Left ventricle myocardium inferior (tissue), 1 donor: ENCODE measurements at places on chromosomes 2 and 18.

DNA sequence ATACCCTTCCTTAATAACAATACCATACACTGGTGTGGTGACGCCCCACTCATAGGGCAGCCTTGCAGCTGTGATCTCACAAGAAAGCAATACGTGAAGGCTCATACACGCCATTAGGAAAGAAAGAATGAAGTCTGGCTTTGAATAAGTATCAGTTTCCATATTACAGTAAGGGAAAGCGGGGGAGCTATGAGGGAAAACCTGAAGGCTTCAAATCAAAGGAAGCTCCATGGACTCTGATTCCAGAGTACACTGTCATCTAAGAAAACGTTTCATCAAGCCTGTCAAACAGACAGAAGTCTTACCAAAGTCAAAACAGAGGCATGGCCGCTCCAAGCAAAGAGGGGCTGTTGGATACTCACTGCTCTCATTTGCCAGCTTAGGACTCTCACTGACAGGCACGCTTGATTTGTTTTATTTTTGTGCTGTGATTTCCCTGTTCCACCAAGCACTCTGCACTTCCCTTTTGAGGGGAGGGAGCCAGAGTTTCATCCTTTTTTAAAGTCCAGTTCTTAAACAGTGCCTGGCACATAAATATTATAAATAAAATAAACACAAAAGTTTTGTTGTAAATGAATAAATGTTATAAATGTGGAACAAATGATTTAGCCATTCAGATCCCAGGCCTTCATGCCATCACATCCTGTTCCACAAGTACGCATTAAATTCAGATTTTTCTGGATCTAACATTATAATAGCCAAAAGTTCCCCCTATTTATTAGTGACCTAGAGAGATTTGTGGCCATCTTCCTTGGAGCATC, 221.2 kb downstream of the PIEZO2 start:
- no peak for DNase-seq

- DNase-seq: no peak
Measured at GRCh38 chr18:63951302-63951705, 2.2 kb downstream of the HMSD start.

DNA sequence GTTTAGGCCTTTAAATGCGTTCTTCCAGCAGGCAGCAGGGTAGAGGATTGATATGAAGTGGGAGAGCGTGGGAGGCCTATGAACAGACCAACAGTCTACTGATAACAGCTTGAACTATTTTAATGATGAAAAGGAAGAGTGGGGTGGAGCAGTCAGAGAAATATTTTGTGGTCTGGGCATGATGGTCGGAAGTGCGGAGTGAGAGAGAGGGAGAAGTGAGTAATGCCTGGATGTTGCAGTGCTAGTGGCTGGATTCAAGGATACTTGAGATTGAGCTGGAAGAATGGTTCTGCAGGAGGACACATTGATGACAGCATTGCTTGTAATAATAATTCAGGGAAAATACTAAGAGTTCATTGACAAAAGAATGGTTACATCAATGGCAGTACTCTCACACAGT, 151.0 kb upstream of the DAPL1 start:
- DNase-seq: no peak

DNA sequence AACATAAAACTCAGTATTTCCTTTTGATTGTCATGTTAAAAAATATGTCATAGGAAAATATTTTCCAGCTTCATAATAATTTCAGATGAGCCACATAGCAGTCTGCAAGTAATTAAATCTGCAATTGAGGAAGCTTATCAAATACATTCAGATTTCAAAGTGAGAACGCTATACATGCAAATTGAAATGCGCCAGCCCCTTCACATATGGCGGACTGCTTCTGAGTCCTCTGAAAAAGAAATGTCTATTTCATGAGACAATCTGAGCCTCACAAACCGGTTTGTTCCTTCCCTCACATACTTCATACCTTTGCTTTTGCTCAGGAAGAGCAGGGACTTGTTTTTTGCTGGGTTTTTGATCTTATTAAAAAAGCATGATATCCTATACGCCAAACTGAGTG, 2.3 kb upstream of the DCDC2C start:
- no peak for DNase-seq

DNA sequence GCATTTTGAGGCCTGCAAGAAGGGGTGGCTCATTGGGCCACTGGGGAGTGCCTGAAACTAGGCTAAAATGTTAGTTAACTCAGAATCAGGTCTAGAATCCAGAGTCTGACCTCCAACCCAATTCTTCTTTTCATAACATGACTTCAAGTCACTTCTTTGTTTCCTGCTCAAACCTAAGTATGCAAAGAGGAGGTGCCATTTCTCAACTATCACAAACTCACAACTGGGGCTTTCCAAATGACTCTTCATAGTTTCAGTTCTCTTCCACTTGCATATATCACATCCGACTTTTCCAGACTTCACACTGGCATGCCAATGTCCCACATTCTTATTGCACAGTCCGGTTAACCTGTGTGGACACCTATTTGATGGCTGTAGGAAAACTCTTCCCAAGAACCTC, 211.6 kb downstream of the TCF4 start:
- DNase-seq: no peak

GRCh38 chr2:47260971-47261370, 105.9 kb upstream of the STPG4 start:
- no peak for DNase-seq

- DNase-seq: no peak
Measured at GRCh38 chr18:72986103-72986502, 118.3 kb upstream of the NETO1 start.

DNA sequence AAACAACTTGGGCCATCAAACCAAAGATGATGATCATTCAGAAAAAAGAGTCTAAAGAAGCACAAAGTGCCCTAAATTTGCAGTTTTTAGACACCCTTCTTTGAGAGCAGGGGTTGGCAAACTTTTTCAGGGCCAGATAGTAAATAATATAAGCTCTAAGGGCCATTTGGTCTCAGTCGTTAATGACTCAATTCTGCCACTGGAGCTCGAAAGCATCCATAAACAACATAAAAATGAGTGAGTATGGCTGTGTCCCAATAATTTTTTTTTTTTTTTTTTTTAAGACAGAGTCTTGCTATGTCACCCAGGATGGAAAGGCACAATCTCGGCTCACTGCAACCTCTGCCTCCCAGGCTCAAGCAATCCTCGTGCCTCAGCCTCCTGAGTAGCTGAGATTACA, 152.3 kb downstream of the DTNB start:
- DNase-seq: no peak

DNA sequence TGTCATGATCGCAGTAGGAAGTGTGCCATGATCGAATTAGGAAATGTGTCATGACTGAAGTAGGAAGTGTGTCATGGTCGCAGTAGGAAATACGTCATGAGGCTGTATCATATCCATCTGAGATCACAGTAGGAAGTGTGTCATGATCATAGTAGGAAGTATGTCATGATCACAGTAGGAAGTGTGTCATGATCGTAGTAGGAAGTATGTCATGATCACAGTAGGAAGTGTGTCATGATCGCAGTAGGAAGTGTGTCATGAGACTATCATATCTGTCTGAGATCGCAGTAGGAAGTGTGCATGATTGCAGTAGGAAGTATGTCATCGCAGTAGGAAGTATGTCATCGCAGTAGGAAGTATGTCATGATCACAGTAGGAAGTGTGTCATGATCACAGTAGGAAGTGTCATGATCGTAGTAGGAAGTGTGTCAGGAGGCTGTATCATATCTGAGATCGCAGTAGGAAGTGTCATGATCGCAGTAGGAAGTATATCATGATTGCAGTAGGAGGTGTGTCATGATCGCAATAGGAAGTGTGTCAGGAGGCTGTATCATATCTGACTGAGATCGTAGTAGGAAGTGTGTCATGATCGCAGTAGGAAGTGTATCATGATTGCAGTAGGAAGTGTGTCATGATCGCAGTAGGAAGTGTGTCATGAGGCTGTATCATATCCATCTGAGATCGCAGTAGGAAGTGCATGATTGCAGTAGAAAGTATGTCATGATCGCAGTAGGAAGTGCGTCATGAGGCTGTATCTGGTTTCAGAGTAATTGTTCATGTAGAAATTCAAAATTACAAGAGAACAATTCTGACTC, 56.4 kb upstream of the NFATC1 start:
- DNase-seq: no peak

GRCh38 chr2:38262069-38262871, 114.8 kb downstream of the ATL2 start:
- DNase-seq: no peak

DNA sequence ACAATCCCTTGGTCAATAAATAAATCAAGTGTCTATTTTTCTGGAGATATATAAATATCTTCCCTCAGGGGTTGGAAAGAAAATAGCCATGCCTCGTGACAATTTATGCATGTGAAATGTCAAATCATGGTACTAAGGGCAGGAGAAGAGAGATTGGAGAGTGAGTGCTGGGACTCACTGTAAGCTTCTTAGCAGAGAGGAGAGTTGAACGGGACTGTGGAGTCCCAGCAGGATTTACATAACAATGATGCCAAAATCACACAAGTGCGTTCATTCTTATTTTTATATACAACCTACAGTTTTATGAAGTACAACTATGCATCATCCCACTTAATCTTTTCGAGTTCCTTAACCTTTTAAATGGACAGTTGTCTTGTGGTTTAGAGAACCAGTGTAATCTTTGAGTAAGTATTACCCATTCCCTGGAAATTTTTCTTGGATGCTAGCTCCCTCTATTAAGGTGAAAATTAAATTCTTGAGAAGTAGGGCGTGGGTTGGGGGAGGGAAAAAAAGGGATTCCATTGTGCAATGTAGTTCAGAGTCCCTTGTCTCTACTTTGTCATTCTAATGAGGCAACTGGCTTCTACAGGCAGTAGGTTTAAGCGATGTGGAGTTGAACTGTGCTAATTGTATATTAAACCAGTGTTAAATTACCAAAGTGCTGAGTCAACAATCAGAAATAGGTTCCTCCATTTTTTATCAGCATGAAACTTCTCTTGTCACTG, 143.6 kb upstream of the EPHA4 start:
- DNase-seq: no peak

GRCh38 chr2:178072000-178072382, 586 bp downstream of the PDE11A start:
- DNase-seq: no peak

- no peak for DNase-seq
Measured at GRCh38 chr18:24954341-24954740, 397.6 kb downstream of the ZNF521 start.

GRCh38 chr2:146890491-146890890, 954.3 kb upstream of the ACVR2A start:
- no peak for DNase-seq

DNA sequence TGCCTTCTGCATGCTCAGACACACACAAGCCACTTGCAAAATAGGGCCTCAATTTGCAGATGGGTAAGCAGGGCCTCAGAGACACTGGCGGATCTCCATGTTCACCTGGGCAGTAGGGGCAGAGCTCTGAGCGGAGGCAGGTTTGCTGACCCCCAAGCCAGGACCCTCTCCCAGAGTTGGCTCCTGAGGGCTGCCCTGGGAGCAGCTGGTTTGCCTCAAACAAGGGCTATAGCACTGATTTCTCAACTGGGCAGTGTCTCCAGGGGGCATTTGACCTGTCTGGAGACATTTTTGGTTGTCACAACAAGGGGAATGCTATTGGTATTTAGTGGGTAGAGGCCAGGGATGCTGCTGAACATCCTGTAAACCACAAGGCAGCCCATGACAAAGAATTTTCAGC, 11.6 kb downstream of the GLI2 start:
- DNase-seq: no peak

- DNase-seq: no peak
Measured at GRCh38 chr18:621291-622043, 24.7 kb downstream of the CLUL1 start.

DNA sequence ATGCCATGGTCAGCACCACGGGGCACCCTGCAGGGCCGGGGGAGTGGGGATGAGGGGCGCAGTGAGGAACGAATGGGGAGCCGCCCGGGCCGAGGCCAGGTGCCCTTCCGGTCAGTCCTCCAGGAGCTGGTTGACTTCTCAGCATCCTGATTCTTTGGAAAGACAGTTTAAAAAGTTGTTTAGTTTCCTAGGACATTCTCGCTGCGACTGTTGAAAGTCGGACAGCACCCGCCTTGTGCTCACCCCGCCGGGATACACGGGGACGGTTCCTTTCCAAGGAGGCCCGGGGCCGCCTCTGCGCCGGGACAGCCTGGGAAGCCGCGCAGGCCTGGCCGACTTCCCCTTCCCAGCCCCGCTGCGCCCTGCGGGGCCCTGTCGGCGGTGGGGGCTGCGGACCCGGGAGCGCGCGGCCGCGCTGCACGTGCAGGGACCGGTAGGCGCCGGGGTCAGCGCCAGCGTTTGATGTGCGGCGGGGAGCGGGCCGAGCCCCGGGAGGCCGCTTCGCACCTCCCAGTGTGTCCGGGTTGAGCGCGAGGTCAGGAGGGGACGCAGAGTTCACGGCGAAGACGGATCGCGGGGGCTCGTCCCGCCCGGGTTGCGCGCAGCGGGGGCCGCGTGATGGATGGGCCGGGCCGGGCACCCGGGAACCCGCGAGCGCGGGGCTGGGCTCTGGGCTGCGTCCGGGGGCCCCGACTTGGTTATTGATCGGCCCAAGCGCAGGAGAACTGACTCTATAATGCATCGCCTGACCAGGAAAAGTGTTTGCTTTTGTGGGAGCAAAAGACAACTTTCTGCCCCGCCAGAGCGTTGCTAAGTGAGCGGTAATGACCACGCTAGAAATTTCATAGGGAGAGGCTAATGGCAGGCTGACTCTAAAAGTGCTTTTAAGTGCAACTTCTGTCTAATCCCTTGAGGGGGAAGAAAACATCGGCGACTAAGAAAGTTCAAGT, 28.0 kb upstream of the SMIM21 start:
- DNase-seq: peak; percentile 23

DNA sequence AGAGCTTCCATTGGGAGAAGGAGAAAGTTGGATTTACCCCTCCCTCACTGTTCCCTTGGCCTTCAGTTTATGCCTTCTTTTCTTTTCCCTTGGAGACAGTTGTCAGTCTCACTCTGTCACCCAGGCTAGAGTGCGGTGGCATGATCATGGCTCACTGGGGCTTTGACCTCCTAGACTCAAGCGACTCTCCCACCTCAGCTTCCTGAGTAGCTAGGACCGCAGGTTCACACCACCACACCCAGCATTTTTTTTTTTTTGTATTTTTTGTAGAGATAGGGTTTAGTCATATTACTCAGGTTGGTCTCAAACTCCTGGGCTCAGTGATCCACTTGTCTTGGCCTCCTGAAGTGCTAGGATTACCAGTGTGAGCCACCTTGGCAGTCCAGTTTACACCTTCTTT, 49.9 kb downstream of the SLC9A4 start:
- DNase-seq: no peak

DNA sequence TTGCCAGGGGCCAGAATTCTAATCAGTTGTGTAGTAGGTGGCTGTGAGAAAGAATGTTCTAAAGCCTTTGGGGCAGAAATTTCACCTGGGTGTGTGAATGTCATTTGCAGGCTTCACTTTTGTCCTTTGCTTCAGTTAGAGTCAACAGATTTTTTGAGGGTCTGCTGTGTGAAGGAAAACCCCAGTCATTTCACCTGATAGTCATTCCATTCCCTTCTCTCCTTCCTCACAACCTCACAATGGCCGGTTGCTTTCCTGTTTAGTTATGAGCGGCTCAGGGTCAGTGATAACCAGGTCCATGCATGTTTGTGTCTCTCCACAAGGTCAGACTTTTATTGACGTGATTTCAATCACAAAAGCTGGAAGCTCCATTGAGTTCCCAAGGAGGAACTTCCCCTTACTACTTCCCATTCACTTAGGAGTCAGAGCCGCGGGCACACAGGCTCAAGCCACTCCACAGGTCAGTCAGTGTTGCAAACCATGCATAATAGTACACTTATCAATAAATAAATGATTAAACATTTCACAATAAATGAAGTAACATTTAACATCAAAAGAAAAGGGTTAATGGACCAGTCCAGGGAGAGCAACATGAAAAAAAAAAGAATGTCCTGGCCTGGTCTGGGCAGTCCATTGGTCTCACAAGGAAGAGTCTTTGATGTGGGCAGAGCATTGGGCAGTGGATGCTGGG, 74.3 kb downstream of the NPAS2 start:
- DNase-seq: no peak
